ENCODE measurements at places on chromosomes 7 and 10. TPM values are rescaled to one million over a fixed set of nuclear protein-coding genes. Genes with fewer than 3 reads are reported as not detected.
A peak's percentile ranks its signal among the peaks of the same experiment; 100 is the strongest.

Gene ELN
- polyA plus RNA-seq: 130 TPM

Gene SEMA3D
- polyA plus RNA-seq: 37.4 TPM

Gene OR9A2
- not detected for polyA plus RNA-seq

Gene CABCOCO1
- polyA plus RNA-seq: 1.9 TPM

Gene GJC3
- 1.2 TPM for polyA plus RNA-seq

Gene SRGN
- 19.2 TPM for polyA plus RNA-seq

Gene ABCC2
- polyA plus RNA-seq: 13.0 TPM

Gene VPS37D
- polyA plus RNA-seq: 22.5 TPM

Gene AQP1
- 153 TPM for polyA plus RNA-seq

Gene LRRN3
- polyA plus RNA-seq: 4.6 TPM

Gene BLNK
- polyA plus RNA-seq: 44.7 TPM

Gene CTAGE8
- 5.9 TPM for polyA plus RNA-seq

Gene PTPN20
- polyA plus RNA-seq: 3.9 TPM

Gene FBXL13
- 4.1 TPM for polyA plus RNA-seq

Gene SYT15B
- polyA plus RNA-seq: 2.8 TPM

DNA sequence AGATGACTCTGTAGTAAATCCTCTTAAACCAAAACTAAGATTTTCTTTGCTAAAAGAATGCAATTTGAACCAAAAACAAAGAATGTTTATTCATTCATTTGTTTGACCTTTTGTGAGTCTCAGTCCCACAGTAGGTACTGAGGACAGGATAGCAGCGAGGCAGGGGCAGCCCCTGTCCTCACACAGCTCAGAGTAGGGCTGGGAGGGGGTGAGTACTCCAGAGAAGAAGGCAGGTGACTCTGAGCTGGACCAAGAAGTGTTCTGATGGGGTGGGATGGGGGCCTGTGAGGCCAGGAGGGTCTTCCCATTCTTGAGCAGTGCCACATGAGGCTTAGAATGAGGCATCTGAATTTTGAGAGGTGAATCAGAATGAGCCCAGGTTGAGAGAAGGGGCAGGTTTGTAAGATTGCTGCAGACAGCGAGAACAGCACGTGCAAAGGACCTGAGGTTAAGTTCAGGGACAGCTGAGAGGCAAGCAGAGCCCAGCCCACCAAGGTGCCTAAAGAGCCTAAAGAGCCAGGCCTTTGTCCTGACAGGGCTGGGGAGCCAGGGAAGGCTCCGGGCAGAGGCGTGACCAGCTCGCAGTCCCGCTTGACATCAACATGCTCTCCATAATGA lies 56.9 kb upstream of the CHST15 start:
- no peak for DNase-seq

DNA sequence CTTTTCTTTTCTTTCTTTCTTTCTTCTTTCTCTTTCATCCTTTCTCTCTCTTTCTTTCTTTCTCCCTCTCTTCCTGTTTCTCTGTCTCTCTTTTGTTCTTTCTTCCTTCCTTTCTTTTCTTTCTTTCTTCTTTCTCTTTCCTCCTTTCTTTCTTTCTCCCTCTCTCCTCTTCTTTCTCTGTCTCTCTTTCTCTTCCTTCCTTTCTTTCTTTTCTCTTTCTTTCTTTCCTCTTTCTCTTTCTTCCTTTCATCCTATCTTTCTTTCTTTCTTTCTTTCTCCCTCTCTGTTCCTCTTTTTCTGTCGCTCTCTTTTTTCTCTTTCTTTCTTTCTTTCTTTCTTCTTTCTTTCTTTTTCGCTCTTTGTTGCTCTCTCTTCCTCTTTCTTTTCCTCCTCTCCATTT lies 1149.2 kb upstream of the AUTS2 start:
- DNase-seq: no peak

DNA sequence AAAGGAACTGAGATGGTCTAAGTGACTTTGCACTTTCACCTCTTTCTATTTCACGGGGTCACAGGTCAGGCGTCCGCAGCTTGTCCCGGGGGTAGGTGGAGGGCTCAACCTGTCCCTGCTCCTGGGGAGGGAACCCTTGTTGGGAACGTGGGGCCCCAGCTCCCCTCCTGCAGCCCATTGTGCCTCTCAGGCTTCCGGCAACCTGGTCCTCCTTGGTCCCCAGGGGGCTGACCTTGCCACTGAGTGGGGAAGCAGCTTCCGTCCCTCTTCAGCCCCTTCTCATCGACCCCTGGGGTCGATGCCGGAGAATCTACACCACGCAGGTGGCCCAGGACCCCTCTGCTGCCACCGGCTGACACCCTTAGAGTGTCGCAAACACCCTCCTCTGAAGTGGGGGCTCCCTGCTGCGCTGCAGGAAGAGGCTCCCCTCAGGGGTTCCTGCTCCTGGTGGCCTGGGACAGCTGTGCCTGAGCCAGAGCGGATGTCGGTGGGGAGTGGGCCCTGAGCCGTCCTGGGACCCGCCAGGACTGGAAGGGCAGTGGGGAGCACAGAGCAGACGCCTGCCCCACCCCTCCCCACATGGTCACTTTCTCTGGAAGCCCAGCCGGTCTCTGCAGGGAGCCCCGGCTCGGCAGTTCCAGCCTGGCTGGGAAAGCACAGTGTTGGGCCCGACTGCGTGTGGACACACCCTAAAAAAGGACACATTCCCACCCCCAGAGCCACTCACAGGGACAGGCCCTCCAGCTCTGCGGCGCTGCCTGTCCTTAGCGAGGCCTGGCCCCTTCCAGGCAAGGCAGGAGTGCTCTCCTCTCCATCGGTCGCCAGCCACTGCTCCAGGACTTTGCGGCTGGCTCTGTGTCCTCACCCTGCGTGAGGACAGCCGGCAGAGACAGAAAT lies 357.5 kb upstream of the SHH start:
- DNase-seq: no peak

DNA sequence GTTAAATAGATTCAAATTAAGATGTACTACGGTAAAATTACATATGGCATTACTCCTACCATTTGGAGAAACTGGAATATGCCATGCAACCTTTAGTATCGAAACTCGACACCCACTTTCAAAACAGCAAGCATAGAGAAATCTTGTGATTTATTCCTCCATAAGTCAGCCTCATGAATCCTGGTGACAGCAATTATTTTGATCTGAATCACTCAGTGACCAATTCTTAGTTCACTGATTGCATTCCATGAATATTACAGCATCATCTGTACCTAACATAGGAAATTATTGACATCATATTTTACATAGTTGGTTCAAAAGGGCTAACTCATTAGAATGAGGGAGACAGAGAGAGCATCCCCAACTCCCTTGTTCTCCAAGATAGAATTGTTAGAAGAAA lies 89.6 kb downstream of the CACNB2 start:
- no peak for DNase-seq

- no peak for DNase-seq
Measured at GRCh38 chr10:99781734-99782429, 558 bp upstream of the ABCC2 start.

DNA sequence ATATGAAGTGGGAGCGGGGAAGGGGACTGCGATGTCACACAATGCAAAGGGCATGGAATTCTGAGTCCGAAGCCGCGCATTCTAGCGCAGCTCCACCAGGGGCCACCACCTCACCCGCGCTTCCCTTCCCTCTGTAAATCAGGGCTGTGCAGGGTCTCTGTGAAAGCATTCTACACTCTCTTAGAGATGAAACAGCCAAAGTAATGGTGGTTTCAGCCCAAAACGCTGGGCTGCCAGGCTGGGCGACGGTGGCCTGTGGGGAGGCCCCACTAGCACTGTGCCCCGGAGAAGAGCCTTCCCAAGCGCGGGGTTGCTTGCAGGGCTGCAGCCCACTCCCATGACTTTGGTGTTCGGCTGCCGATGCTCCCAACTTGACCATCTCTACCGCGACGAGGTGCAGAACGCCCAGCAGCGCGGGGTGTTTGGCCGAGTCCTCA lies 11.4 kb downstream of the ATG9B start:
- no peak for DNase-seq

- DNase-seq: no peak
Measured at GRCh38 chr7:139995017-139995915, 67.5 kb downstream of the PARP12 start.

DNA sequence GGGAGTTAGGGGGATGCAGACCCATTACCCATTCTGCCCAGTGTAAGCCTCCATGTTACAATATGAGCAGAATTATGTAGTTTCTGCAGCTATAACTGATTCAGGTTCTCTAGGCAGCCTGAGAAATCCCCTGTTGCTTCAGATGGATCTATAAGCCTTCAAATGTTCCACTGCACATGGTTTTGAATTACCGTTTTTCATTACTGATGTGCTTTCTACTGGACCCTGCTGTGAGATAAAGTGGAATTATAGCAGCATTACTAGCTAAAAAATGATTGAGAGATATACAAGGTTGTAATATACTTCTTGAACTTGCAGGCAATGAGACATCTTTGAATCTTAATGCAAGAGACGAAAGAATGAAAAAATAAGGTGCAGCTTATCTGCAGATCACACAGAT lies 38.4 kb upstream of the ANAPC16 start:
- no peak for DNase-seq

DNA sequence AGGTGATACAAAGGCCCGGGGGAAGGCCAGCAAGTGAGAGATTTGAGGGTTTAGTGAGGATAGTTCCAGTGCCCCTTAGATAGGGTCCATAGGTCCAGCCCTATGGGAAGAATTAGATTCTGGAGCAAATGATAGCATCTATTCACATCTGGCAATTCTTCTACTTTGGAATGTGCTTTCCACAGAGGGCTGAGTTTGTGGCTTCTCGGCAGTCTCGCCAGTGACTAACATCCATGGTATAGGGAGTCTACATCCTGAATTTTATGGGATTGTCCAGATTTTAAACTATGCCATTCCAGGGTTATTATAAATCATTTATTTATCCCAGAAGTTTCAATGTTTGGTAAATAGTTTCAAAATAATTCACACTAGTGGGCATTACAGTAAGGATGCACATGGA lies 207.3 kb upstream of the ADO start:
- no peak for DNase-seq

- DNase-seq: no peak
Measured at GRCh38 chr10:116286626-116287200, 13.7 kb upstream of the GFRA1 start.

DNA sequence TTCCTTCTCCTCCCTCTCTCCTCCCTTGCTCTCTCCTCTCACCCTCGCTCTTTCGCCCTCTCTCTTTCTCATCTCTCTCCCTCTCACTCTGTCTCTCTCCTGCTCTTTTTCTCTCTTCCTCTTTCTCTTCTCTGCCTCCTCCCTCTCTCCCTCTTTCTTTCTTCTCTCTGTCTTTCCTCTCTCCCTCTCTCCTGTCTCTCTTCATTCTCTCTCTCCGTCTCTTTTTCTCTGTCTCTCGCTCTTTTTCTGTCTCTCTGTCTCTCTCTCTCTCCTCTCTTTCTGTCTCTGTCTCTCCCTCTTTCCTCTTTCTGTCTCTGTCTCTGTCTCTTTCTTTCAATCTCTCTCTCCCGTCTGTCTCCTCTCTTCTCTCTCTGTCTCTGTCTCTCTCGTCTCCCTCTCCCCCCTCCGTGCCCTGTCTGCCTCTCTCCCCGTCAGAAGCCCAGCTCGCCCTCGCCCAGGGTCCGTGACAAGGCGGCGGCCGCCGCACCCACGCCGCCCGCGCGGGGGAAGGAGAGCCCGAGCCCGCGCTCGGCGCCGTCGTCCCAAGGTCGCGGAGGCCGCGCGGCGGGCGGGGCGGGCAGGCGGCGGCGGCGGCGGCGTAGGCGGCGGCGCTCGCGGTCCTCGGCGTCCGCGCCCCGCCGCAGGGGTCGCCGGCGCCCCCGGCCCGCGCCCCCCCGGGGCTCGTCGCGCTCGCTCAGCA lies 21.3 kb upstream of the HSPB1 start:
- no peak for DNase-seq

GRCh38 chr10:98097616-98098015 lies 36.8 kb upstream of the R3HCC1L start:
- DNase-seq: peak; percentile 47

GRCh38 chr7:137790828-137791227 lies 55.9 kb downstream of the DGKI start:
- DNase-seq: no peak

DNA sequence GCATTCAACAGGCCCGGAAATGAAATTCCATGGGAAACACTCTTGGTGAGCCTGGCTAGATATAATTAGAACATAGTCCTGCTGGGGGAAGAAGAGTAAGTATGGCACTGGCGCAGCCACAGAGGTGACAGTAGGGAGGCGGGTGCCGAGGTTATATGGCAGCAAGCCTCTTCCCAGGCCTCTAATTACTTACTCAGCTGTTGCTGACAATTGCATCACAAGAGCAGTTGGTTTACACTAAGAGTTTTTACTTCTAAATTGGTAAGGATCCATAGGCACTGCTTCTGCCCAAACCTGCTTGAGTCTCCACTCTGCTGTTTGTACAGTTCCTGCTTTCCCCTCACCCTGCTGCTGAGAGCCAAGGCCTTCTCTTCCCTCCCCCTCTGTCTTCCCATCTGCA lies 93.3 kb upstream of the DUSP5 start:
- no peak for DNase-seq

- no peak for DNase-seq
Measured at GRCh38 chr10:15896654-15897053, 36.3 kb upstream of the MINDY3 start.

- DNase-seq: no peak
Measured at GRCh38 chr7:31335884-31336201, 4.7 kb downstream of the NEUROD6 start.

DNA sequence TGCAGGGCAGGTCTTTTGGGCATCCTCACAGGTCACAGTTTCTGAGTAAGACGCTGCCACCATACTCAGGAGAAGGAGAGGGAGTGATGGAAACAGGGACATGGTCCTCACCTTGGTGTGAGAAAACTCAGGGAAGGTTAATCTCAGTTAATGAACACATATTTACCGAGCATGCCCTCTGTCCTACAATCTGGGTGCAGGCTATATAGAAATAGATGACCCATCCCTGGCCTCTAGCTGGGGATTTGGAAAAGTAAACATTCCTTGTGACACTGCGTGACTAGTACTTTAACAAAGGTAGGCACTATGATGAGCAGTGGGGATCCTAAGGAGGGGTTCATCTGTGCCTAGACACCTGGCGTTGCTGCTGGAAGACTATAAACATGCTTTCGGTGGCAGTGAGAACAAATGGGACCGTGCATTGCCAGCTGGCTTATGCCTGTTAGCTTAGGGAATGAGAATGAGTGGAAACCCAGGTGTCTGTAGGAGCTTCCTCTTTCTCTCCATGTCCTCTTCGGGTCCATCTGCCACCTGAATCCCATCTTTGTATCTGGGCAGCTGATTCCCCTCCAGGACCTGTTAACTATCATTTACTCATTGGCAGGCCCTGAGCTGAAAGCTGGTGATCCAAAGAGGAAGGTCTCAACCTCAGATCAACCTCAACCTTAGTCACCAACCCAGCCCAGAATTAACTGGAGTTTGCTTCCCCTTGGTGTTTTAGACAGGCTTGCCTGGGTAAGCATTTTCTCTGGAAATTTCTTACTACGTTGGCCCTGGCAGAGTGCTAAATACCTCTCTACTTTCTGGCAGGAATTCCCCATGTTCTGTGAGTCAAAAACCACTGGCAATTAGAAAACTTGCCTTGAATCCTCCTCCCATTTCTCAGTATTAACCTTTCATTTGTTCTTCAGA lies 794 bp downstream of the MBL2 start:
- DNase-seq: no peak

DNA sequence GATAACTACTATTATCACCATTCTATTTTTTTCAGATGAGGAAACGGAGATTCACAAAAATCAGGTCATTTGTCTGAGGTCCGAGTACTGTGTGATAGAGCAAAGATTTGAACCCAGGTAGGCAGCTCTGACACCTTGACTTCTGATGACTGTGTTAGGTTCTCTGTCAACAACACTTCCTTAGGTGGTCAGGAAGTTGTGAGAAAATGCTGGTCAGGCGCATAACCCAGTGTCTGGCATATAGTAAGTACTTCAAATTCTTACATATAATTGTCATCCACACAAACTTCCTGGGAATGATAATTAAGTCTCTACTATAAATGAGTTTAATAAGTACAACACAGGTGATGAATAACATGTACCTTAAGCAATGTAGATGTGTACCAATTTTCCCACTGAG lies 381.5 kb downstream of the NEBL start:
- no peak for DNase-seq

GRCh38 chr7:55723621-55723941 lies 139.0 kb downstream of the SEPTIN14 start:
- no peak for DNase-seq
